ENCODE measurements at places on chromosomes 2 and 18.
A peak's percentile ranks its signal among the peaks of the same experiment; 100 is the strongest.

- DNase-seq: no peak
Measured at GRCh38 chr2:74221604-74222299, 23.3 kb downstream of the MTHFD2 start.

DNA sequence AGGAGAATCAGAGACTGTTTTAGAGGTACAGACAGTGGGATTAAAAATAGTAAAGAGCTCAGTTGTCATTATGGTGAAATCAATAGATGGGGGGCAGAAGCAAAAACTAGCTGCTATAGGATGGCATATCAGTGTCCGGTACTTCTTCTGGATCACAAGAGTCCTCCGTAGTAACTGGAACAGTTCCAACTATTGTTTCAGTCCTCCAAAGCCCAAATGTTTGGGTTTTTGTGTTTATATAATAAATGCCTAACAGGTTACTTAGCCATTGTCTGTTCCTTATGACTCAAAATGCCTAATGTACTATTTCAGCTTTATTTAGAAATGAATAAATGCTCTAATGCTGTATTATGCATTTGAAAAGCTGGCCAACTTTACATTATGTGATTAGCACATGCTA, 401.2 kb downstream of the PTH2R start:
- DNase-seq: no peak

- DNase-seq: no peak
Measured at GRCh38 chr18:65146482-65147021, 604.3 kb upstream of the CDH7 start.

DNA sequence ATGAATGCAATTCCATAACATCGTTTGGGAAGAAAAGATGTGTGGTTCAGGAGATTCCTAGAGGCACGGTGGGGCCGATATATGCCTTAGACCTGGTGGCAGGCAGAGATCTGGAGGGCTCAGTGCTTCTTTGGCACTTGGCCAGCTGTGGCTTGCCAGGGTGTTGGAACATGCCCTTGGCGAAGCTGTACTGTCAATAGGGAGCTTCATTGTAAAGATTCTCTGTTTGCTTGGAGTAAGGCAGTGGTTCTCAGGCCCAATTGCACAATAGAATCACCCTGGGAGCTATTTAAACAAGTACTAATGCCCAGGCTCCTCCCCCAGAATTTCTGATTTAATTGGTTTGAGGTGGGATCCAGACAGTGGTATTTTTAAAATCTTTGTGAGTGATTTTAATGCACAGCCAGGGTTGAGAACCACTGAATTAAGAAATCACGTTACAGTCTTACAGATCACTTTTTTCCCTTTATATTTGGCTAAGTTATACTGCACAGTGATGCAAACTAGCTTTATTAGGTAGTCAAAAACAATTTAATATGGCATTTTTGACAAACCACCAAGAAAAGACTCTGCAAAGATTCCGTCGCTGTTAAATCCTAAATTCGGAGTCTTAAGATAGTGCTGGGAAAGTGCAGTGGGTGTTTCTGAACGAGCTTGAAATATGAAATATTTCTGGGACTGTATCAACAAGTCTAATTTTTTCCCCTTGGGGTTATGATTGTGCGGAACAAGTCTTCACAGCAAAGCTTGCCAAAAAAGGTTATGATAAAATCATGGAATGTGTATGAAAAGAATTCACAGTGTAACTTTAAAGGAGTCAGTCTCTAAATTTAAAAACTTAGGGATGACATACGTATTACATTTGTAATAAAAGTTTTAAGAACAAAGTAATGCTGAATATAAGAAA, 78.0 kb downstream of the CRIM1 start:
- DNase-seq: peak; percentile 39

GRCh38 chr18:71878226-71878625, 665.9 kb downstream of the CBLN2 start:
- no peak for DNase-seq

GRCh38 chr18:57148263-57148662, 1.4 kb downstream of the BOD1L2 start:
- DNase-seq: no peak

- DNase-seq: no peak
Measured at GRCh38 chr18:46772357-46772756, 15.5 kb upstream of the ST8SIA5 start.

- no peak for DNase-seq
Measured at GRCh38 chr2:130916438-130916705, 79.7 kb downstream of the ARHGEF4 start.

DNA sequence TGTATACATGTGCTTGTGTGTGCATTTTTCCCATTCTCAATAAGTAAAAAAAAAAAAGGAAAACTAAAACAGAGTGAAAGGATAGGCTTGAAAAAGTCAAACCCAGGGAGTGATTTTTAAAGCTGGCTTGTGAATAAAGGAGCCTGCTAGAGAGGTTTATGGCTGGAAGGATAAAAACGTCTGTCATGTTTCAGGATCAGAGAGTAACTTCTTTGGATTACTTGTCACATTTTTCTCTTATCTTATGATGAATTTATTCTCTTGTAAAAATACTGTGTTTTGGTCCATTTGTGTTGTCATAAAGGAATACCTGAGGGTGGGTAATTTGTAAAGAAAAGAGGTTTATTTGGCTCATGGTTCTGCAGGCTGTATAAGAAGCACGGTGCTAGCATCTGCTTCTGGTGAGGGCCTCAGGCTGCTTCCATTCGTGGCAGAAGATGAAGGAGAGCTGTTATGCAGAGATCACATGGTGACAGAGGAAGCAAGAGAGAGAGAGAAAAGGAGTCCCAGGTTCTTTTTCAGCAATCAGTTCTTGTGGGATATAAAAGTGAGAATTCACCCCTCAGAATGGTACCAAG, 89.1 kb downstream of the OSBPL6 start:
- no peak for DNase-seq

DNA sequence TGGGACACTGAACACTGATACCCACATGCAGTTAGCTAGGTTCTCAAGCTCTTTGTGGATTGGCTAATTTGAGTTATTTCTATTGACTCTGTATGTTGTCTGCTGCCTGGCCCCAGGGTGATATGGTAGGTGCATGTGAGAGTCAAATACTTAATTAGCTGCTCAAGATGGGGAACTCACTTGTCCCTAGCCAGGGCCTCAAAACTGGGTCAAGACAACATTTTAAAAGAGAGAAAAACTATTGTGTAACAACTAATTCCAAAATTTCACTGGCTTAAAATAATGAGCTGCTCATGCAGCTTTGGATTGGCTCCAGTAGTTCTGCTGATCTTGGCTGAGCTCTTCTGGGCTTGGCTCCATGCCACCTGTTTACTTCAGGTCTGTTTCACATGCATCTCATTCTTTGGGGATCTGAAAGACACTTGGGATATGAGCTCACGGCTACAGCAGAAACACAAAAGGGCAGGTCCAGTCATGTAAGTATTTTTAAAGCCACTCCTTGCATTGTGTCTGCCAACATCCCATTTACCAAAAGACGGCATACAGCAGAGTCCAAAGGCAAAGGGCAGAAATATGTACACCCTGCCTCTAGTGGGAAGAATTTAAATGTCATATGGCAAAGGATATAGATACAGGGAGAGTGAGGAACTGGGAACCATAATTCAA, 716.8 kb downstream of the SUCLG1 start:
- DNase-seq: no peak

DNA sequence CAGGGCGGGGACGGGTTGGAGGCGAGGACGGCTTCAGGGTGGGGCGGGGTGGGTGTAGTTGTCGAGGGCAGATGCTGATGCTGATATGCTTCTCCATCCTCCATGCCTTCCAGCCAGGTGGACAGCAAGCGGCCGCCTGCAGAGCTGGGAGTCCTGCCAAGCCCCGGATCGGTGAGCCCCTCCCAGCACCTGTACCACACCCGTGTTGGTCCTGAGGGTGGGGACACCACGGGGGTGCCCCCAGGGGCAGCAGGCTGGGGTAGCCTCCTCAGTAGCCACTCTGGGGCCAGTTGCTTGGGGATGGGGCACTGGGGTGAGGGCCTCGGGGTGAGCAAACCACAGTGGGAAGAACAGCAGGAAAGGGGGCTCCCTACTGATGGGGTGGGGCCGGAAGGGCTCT, 2.6 kb downstream of the ANO7 start:
- DNase-seq: no peak

DNA sequence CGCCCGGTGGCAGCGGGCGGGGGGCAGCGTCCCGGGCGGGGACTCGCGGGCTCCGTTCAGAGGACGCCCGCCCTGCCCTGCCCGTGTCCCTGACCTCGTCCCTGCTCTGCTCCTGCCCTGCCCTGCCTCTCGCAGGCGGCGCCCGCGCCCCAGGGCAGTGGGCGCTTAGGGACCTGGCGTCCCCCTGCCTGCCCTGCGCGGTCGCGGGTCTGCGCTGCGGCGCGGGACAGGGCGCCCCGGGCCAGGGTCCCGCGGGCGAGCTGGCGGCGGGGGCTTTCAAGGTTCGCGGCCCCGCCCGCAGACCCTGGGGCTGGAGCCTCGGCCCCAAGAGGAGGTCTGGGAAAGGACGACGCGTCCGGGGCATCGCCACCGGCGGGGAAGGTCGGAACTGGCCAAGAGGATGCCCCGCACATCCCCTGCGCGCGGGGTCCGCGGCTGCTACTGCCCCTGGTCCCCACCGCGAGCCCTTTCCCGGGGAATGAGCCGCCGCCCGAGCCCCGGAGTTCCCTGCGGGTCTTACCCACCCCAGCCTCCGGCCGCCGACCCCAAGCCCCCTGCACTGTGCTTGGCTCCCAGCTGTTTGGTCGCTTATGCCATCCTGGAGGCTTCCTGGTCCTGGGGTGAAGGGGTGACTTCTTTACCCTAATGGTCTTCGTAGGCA, 679 bp downstream of the RNF144A start:
- no peak for DNase-seq

DNA sequence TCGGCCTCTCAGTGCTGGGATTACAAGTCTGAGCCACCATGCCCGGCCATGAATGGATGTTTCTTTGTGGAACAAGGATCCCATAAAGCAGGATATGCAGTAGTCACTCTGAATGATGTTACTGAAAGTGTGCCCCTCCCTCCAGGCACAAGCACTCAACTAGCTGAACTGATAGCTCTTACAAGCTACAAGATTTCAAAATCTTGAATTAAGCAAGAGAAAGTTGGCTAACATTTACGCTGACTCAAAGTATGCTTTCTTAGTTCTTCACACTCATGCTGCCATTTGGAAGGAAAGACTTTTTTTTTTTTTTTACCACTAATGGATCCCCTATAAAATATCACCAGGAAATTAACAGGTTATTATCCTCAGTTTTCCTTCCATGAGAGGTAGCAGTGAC, 549.0 kb upstream of the PKDCC start:
- DNase-seq: no peak

DNA sequence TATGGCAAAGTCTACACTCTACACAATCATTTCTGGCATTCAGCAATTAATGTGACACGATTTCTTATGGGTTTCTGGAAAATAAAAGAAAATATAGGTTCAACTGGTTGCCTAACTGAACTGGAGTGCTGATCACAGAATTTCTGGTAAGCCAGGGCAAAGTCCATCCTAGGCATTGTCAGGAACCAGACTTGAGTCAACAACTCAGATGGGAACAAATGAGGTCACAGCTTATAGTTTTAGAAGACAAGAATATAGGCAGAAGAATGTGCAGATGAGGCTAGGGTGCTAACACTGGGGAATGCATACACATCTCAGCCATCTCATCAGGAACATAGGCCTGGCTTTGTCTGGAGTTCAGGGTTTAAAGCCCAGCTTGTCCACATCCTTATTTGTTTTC, 317.2 kb upstream of the ID2 start:
- no peak for DNase-seq

DNA sequence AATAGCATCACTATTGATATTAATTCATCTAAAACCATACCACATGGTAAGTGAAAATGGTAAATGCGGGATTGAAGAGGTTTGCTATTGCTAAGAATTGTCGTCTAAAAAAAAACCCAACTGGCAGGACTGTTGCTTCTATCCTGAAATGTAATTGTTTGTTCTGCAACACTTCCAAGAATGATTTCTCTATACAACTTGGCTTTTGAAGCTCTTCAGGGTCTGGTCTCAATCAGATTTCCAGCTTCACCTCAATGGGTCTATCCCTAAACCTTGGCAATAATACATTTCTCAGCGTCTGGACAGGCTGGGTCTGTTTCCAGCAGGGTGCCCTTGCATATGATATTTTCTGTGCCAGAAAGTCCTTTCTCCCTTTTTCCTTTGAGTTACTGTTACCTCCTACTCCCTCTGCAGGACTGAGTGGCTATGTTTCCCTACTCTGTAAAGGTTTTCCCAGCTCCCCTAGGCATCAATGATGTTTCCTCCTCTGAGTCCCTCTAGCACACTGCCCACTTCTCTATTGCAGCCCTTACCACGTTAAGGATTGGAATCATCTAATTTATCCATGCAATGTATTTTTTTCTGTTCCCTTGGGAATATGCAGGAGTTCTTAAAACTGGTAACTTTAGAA, 118.2 kb upstream of the REV1 start:
- no peak for DNase-seq

- DNase-seq: peak; percentile 55
Measured at GRCh38 chr18:21191596-21192307, 50.3 kb upstream of the GREB1L start.

GRCh38 chr18:5977022-5977421, 81.7 kb upstream of the TMEM200C start:
- no peak for DNase-seq

DNA sequence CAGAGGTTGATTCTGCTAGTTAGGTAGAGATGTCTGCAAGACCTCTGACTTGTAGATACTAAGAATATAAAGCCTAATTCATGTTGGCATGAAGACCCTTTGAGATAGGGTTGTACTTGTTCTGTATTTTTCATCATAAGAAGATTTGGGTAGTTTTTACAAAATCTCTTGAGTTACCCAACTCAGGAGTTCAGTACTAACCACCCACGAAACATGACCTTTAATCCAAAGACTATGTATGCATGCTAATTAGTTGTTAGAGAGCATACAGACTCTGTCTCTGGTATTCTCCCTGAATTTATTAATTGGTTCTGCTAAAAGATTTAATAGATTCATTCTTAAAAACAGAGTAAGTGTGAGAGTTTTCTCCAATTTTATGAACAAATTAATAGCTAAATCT, 16.9 kb downstream of the PECR start:
- DNase-seq: no peak

DNA sequence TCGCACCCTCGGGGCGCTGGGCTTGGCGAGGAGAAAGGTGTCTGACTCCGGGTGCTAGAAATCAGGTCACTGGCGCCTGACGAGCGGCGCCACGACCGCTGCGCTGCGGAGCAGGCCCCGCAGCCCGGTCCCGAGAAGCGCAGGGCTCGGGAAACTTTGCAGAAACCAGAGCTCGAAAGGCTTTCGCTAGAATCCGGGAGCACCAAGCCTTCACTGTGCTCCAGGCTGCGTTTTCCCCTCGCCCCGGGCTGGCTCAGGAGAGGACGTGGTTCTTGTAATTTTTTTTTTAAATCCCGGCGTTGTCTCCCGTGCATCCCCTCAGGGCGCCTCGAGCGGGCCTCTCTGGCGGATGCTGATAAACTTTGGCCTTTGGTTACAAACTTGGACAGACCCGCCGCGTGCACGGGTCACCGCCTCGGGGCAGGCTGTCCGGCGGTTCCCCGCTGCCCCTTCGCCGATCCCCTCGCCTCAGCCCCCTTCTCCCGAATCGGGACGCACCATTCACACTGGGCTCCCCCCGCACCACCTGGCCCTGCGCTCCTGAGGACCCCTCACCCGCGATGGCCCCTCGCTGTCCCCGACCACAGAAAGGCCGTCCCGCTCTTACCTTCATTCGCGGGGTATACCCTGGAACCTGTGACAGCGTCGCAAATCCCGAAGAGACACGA, 419 bp downstream of the EPHA4 start:
- peak; percentile 67 for DNase-seq

- DNase-seq: no peak
Measured at GRCh38 chr18:33114749-33115148, 325.8 kb downstream of the CCDC178 start.

- DNase-seq: no peak
Measured at GRCh38 chr2:85681372-85681763, 12.8 kb upstream of the GNLY start.

All from RPMI7951 (cell line).